Activated T-helper 1 cell treated with anti-CD3 and anti-CD28 coated beads, Interleukin-2, amount 50 U/mL, for 16 hours (primary cell): ENCODE measurements at places on chromosomes 1 and 21.

DNA sequence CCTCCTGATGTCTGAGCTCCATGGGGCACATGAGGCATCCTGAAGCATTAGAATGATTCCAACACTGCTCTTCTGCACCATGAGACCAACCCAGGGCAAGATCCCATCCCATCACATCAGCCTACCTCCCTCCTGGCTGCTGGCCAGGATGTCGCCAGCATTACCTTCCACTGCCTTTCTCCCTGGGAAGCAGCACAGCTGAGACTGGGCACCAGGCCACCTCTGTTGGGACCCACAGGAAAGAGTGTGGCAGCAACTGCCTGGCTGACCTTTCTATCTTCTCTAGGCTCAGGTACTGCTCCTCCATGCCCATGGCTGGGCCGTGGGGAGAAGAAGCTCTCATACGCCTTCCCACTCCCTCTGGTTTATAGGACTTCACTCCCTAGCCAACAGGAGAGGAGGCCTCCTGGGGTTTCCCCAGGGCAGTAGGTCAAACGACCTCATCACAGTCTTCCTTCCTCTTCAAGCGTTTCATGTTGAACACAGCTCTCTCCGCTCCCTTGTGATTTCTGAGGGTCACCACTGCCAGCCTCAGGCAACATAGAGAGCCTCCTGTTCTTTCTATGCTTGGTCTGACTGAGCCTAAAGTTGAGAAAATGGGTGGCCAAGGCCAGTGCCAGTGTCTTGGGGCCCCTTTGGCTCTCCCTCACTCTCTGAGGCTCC lies 11.1 kb upstream of the RASSF5 start:
- no peak for DNase-seq

- no peak for DNase-seq
These were observed 43.1 kb downstream of the IL12RB2 start for GRCh38 chr1:67350783-67351182.

- no peak for DNase-seq
These were observed 39.9 kb downstream of the CRYAA start for GRCh38 chr21:43208561-43209332.

DNA sequence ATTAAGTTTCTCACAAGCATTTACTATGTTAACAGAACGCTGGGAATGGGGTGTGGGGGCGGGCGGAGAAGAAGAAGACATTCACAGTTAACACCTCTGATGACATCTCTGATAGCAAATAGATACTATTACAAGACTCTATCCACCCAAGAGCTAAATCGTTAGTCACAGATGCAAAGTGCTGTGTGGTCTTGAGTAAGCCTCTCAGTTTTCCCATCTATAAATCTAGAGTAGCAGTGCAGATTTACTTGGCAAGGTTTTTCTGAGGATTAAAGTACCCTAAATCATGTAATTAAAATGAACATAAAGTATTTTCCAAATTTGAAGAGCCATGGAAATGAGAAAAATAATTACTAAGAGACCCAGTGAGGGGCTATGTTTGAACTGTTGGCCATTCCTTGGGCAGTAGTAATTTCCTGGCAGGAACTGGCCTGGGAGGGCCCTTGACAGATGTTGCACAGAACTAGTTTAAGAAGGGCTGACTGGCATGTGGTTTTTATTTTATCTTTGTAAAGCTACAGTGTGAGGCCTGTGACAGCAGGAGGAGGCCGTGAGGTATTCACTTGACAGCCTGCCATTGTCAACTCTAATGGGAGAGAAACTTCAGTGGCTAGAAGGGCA lies 58.7 kb upstream of the APOBEC4 start:
- DNase-seq = no peak
